Stimulated activated CD4-positive, alpha-beta T cell treated with anti-CD3 and anti-CD28 coated beads, Interleukin-15, amount 100 ng/mL, for 1 hour (primary cell): ENCODE measurements at places on chromosomes 2 and 18.

- no peak for DNase-seq
Measured at GRCh38 chr2:236849508-236849907, 236.2 kb upstream of the COPS8 start.

GRCh38 chr2:140658760-140659692 is 1471.8 kb downstream of the LRP1B start:
- DNase-seq = no peak

- no peak for DNase-seq
Measured at GRCh38 chr18:54159906-54160305, 64.6 kb downstream of the MBD2 start.

- no peak for DNase-seq
Measured at GRCh38 chr2:127566139-127566417, 30.6 kb downstream of the MYO7B start.

GRCh38 chr2:136259551-136259950 is 141.6 kb upstream of the CXCR4 start:
- DNase-seq = no peak

DNA sequence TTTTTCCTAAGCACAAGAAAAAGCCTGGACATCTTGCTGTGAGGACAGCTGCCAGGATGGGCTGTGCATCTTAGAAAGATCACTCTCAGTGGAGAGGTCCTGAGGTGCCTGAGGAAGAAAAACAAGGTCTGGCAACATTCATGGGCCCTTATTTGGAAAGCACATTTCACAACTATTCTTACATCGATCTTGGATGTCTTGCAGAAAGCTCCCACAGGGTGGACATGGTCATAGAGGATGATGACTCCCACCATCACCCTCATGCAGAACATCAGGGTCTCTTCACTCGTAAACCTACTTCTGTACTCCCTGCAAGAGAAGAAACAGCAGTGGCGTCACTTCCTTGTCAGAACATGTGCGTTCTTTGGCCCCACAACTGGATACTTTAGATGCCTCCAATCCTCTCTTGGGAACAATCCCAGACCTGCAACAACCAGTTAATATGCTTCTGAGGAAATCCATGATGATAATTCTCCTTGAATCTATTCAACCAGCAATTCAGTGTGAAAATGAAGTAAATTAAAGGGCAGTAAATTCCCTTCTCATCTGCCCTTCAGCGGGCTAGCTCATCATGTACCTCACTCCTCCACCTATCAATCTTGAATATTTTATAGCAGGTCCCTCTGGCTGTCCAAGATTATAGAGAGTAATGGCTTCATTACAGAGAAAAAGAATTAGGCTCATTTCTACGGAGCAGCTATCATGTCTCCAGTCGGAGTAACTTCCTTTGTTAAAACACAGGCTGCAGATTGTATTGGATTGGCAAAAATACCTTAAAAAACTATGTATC is 106.2 kb downstream of the CYRIA start:
- DNase-seq = no peak

DNA sequence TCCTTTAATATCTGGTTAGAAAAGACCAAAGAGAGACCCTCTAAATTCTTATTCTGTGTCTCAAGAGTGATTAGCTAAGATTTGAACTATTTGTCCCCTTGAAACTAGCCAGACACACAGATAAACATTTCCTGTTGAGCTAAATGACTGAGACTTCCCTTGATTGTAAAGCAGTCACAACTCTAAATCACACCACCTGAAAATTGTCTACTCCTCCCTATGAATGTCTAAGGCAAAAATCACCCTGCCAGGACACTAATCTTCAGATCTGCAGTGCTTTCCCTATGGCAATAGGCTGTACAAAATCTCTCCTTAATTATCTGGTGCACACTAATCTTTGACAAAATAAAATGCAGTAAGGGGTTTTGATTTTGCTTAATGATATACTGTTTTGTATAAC is 200.5 kb upstream of the GULP1 start:
- DNase-seq = no peak

DNA sequence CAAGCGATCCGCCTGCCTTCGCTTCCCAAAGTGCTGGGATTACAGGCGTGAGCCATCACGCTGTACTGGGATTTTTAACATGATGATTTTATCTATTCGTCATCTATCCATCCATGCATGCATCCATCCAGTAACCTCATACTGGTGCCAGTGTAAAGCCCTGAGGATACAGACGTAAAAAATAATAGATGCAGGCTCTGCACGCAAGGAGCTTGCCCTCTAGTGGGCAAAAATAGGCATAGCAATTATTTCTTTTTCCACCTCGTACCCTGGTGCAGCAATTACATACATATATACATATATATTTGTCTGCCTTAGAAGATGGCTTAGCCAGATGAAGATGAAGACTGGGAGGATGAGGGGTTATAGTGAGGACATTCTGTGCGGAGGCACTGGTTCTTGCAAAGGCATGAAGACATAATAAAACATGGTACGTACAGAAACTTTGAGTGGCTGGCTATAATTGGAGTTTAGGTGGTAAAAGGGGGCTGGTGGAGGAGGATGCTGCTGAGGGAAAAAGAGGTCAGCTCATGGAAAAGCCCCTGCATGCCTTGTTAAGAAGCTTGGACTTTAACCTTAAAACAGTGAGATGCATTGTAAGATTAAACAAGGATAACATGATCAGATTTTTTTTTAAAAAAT is 19.6 kb upstream of the RPIA start:
- no peak for DNase-seq

DNA sequence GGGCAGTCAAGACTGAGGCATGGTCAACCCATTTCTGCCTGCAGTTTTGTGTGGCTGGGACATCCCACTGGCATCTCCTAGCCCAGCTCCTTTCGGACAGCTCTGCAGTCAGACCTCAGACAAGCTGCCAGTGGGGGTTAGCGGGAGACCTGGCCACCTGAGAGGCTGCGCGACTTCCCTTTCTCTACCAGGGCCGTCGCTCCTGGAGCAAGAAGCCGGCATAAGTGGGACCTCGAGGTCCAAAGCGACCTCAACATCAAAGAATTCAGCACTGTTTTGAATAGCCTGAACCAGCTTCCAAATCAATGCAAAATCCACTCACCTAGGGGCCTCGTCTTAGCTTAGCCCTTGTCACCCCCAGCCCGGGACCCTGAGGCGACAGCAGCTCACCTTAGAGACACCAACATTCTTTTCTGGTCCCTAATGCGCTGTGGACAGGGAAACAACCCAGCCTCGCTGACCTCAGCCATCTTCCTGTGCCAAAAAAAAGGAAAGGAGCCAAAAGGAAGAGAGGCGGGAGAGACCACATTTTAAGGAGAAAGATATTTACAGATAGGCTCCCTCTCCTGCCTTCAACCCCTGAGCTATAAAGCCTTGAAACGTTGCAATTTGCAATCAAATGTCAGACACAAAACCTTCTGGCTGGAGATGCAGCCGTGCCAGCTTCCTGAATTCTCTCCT is 81.2 kb downstream of the GFPT1 start:
- DNase-seq = no peak

DNA sequence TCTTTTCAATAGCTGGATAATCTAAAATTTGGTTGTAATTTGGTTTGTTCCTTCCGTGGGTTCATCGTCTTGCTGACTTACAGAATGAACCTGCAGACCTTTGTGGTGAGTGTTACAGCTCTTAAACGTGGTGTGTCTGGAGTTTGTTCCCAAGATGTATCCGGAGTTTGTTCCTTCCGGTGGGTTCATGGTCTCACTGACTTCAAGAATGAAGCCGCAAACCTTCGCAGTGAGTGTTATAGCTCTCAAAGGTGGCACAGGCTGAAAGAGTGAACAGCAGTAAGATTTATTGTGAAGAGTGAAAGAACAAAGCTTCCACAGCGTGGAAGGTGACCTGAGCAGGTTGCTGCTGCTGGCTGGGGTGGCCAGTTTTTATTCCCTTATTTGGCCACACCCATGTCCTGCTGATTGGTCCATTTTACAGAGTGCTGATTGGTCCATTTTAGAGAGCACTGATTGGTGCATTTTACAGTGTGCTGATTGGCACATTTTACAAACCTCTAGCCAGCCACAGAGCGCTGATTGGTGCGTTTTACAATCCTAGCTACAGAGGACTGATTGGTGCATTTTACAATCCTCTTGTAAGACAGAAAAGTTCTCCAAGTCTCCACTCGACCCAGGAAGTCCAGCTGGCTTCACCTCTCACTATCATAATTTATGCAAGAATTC is 16.6 kb downstream of the RALB start:
- DNase-seq = no peak

- no peak for DNase-seq
Measured at GRCh38 chr2:101991721-101992145, at the start of gene IL1R2. IL1R2 (plus strand) TSS chr2:101991960; CDS start chr2:102008576, 16,616 bp downstream.

DNA sequence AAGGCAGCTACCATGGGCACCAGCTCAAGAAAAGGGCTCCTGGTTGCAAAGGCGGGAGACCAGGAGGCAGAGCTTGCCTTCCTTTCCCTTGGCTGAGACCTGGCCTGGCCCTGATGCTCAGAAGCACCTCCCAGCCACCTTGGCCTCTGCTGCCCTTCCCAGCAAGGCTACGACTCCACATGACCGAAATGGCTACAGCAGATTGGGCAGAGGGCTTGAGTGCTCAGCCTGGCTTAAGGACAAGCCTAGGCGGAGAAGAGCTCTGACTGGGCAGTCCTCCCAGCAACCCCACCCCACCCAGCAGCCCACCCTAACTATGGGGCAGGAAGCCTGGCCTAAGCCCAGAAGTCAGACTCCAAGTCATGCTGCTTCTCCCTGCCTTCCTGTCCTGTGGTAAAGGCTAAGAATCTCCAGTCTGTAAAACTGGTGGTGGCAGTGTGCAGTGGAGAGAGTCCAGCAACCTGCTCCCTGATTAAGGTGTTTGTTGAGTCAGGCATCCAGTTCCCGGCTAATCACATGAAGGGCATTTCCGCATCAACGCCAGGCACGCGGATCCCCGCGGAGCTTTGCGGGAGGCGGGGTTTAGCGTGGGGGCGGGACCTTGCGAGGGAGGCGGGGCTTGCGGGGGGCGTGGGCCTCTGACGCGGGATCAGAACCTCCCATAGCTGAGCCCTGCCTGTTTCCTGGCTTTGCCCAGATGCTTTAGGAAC is 256.0 kb downstream of the BCL11A start:
- DNase-seq = no peak

DNA sequence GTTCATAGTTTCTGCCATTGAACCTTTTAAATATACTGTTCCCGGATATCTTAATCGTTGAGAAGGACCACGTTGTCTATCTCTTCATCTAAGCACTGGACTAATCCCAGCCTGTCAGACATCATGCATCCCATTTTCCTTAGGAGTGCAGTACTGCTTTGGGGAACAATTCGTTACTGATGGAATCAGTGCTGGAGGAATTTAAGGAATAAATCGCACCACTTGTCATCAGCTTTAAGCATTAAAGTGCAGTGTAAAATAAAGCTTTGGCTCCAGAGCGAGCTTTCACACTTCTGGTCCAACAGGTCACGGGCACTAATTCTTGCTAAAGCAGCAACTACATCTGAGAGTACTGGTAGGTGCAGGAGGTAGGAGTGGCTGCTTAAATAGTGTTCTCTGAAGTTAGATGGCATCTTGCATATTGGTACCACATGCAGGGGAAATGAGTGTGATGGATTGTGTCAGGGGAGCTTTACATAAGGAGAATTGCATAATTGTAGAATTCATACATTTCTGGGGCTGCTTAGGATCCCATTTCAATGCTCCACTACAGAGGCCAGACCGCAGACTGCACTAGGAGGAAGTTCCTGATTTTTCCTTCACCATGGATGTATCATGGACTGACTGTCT is 105.7 kb upstream of the RASGRP3 start:
- DNase-seq = no peak

DNA sequence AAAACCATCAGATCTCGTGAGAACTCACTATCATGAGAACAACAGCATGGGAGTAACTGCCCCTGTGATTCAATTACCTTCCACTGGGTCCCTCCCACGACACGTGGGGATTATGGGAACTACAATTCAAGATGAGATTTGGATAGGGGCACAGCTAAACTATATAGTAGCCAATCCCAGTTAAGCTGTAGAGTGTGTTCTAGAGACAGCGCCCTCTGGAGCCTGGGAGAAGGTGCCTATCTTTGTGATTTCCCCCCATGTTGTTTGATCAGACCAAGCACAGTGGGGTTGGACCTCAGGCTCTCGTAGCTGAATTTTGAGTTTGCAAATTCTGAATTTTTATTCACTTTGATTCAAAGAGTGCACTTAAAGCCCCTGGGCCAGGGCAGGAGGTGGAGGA is 108.2 kb upstream of the TWIST2 start:
- DNase-seq = no peak

GRCh38 chr2:9497017-9497416 is 22.7 kb downstream of the IAH1 start:
- DNase-seq = no peak

GRCh38 chr18:9468998-9469397 is 6.3 kb upstream of the RALBP1 start:
- DNase-seq = no peak

GRCh38 chr2:238107525-238108422 is 7.6 kb downstream of the ESPNL start:
- DNase-seq = no peak

GRCh38 chr2:187055463-187055862 is 206.5 kb upstream of the ZSWIM2 start:
- DNase-seq = no peak

DNA sequence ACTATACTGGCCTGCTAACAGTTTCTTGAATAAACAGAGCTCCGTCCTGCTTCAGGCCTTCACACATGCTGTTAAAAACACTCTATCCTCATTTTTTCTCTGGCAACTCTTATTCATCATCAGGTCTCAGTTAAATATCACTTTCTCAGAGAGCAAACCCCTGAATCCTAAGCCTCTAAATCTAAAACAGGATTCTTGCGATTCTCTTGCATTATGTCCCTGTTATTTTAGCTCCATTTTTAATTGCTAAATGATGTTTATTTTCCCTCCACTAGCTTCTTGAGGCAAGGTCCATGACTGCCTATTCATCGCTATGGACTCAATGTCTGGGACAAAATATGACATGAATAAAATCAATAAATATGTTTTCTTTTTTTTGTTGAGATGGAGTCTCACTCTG is 190.7 kb upstream of the SMAD7 start:
- DNase-seq = no peak

DNA sequence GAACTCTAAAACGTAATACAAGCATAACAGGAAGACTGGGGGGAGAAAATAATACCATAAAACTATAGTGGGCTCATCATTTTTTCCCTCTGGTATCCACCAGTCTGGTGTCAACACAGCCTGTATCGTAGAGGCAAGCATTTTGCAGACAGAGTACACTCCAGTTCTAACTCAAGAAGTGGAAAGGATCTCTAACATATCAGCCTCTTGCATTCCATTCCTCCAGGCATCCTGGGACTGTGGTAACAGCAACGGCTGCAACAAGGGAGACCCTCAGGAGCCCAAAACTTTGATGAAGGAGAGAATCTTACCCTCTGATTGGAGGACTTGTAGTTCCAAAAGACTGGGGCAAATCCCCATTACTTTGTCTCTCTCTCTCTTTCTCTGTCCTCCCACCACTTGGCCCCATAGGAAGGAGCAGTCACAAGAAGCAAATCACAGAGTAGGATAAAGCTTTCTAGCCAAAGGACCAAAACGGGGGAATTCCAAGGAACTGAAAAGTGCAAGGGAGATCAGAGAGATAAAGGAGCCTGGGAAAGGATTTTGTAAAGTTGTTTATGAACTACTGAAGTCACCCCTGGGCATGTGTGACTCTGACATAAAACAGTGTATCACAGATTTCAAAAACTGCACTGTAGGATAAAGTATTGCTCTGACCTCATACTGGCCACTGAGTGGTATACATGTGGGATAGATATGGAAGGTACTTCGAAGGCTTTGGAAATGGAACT is 11.9 kb downstream of the FRZB start:
- no peak for DNase-seq

- no peak for DNase-seq
Measured at GRCh38 chr2:68057658-68058396, 5.0 kb downstream of the C1D start.

- no peak for DNase-seq
Measured at GRCh38 chr2:132923787-132924186, 253.8 kb upstream of the LYPD1 start.
